BE2C (cell line): ENCODE measurements at places on chromosomes 13 and 19.

GRCh38 chr19:18424890-18425514 lies 5.8 kb downstream of the SSBP4 start:
- DNase-seq = peak; percentile 9

- peak; percentile 16 for DNase-seq
Measured at GRCh38 chr13:83221256-83221655, 661.0 kb downstream of the SLITRK1 start.

GRCh38 chr19:16901491-16902175 lies 12.8 kb downstream of the F2RL3 start:
- DNase-seq = no peak

- no peak for DNase-seq
Measured at GRCh38 chr13:27138457-27139093, 33.0 kb downstream of the USP12 start.

DNA sequence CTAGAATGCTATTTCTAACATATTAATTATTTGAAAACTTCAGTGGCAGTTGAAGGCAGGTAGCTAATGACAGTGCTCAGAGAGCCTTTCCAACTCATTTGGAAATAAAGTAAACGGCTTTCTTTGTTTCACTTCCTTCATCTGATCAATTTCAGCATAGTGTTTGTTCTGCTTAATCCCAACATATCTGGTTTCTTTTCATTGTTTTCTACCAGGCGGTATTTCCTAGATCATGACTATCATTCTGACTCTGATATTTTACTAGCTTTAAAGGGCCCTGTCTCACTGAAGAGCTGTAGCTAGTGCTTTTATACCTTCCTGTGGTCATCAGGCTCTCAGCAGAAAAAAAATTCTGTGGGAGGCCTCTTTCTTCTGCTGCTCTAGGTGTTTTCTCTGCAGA lies 178.6 kb downstream of the RBM26 start:
- no peak for DNase-seq

DNA sequence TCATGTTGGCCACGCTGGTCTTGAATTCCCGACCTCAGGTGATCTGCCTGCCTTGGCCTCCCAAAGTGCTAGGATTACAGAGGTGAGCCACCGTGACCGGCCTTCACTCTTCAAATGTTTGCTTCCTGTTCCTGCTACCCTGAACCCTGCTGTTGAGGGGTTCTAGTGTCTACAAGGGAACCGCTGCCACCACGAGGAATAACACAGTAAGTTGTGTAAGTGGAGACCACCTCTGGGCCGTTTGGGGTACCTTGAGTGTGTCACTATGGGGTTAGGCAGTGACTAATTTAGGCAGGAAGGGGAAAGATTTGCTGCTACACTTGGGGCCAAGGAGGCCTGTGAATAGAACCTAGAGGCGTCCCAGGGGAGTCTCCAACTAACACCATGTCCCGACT lies 2.2 kb upstream of the MYADM start:
- no peak for DNase-seq

DNA sequence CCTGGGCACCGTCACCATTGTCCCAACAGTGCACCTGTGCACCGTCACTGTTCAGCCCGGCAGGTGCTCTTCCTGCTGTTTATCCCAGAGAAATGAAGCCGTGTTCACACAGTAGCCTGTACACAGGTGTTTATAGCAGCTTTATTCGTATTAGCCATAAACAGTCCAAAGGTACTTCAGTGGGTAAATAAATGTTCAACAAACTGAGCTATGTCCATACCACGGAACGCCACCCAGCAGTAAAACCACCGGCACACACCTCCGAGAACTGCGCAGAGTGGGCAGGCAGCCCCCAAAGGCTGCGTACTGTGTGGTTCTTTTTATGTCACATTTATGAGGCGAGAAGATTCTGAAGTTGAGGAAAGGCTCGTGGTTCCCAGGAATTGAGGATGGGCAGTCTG lies 44.9 kb upstream of the DCUN1D2 start:
- DNase-seq = no peak

DNA sequence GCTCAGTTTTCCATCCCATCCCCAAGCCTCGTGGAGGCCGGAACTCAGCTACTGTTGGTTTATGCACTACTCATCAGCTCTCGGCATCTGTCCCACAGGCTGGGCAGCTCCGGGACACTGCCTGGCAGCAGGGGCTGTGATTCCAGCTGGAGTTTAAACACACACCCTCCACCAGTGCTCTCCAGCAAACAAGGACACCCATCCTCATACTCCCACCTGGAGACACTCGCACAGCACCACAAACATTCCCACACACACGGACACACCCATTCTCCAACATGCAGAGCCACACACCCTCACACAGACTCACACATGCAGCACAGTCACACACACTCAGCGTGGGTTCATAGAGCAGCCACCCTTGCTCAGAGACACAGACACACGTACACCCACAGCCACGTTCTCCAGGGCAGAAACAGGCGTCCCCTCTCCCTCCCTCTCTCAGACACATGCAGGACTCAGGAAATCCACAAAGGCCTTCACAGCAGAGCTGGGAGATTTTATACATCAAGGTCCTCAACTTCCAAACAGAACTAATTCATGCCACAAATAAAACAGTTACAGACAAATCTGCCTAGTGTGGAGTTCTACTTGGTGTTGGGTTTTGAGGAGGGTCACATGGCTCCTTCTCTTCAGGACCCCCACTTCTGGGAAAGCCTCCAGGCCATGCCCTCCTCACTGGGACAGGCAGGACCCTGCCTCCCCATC lies 785.4 kb downstream of the UQCRFS1 start:
- no peak for DNase-seq

DNA sequence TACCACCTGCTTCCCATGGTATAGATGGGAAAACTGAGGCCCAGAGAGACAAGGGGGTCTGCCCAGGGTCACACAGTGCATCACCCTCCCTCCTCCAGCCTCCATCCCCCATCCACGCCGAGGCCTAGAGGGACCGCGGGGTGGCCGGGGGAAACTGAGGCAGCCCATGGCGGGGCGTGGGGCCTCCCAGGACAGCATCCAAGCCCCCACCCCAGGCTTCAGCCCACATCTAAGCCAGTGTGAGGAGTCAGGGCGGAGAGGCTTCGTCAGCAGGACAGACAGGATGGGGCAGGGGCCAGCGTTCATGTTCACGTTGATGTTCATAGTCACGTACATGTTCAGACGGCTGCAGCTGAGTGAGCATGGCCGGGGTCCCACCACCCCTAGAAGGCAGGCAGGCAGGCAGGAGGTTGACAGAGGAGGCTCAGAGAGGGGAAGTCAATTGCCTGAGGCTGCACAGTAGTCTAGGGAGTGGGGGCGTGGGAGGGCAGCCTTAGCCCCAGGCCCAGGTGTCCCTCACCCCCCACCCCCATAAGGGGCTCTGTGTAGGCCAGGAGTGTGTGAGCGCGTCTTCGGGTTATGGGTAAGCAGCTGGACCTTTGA lies 23.3 kb downstream of the SMIM24 start:
- no peak for DNase-seq

GRCh38 chr19:6271721-6272410 lies 7.9 kb downstream of the MLLT1 start:
- peak; percentile 76 for DNase-seq

DNA sequence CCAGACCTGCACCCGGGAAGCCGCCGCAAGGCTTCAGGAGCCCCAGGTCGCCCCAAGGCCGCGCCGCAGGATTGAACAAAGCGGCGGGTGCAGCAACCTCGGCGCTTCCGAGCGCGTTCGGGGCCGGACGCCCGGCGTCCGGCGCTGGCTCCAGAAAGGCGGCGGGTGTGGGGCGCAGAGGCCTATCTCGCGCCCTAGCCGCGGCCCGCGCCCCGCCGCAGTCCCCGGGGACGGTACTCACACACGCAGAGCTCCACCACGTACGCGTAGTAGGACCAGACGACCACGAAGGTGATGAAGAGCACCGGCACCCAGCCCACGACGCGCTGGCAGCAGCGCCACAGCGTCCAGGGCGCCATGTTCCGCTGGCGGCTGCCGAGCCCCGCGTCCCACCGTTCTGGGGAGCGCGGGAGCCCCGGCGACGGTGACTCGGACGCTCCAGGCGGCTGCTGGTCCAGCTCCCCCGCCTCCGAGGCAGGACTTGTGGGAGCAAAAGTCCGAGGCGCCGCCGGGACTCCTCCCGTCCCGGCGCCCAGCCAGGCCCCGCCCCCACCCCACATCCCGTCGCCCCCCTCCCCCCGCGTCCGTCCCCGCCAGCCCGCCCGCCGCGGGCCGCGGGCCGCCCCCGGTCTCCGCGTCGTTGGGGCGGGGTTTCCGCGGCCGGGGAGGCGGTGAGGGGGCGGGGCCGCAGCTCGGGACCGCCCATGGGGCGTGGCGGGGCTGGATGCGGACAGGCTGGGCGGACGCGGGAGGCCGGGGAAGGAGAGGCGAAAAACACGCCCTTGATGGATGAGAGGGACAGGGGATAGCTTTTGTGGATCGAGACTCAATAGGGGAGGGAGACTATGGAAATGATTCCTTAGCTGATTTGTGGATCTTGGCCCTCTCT lies at the start of gene ZDHHC20:
ZDHHC20 (minus strand) TSS at position 491 of the 889 bp plus-strand sequence; CDS start at position 359, 132 bp downstream.
- peak; percentile 93 for DNase-seq

DNA sequence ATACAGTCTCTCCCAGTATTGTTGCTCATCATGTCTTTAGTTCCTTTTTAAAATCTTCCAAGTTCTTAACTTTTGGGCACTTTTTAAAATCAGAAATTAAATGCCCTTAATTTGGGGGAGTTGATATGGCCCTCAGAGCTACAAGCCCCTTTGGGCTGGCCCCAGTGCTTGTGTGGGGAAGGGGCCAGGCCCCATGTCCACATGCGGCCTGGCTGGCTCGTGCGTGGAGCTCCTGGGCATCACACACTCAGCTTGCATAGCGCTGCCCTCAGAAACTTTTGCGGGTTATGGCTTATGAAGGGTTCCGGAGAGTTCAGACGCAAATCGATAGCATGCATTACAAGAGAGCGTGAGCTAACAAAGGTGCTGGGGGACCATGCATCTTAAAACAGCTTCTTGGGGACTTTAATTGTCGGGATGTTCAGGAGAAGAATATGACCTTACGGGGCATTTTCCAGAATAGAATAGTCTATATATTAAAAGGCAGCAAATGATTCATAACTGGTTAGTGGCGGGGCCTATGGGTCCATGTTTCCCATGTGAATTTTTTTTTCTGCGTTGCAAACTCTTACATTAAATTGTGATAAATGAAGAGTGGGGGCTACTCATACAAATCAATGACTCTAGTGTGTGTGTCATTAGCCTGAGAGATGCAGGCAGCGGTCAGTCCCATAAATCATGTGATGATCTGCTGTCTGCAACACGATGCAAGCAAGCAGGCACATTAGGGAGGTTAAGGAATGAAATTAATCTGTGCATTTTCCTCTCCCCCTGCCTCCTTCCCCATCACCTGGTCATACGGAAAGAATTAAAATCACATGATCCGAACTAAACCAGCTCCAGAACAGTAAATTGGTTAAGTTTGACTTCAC lies 185.8 kb upstream of the TSHZ3 start:
- no peak for DNase-seq

DNA sequence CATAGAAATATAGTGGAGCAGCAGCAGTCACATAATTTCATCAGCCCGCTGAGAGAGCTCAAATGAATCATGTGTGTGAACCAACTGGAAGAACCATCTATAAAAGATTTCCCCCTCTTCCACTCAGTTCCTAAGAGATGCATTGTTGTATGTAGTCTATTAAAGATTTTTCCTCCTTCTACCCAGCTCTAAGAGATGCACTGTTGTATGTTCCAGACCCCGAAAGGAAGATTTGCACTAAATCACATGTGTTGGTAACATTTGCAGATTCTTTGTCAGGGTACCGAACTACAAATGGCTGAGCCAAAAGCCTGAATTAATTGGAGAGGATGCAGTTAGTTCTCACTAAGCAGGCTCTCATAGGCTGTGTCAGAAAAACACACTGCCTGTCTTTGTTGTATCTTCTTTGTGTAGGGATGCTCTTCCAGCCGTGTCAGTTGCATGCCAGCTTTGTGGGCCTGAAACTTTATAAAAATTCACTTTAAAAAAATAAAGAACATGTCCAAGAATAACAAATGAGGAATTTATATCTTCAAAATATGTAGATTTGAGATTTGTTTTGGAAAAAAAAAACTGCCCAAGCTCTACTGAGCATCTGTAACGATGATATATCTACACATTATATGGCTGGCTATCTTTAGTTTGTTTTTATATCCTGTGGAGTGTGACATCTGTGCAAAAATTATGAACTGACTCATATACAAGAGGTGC lies 223.1 kb downstream of the MZT1 start:
- no peak for DNase-seq

DNA sequence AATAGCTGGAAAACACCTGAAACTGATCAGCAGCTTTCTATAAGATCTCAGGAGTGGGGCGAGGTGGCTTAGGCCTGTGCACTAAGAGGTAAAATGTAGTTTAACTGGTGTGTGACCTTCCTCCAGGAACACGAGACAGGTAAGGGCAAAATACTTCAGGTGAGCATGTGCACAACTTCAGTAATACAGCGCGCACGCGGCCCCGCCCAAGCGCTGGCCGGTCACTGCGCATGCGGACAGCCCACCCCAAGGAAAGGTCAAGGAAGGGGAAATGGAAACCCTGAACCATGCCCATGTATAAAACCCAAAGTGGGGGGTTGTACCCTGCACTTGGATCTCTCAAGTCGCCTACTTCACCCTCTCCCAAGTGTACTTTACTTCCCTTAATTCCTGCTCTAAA lies 49.4 kb upstream of the ARHGEF7 start:
- DNase-seq = no peak

DNA sequence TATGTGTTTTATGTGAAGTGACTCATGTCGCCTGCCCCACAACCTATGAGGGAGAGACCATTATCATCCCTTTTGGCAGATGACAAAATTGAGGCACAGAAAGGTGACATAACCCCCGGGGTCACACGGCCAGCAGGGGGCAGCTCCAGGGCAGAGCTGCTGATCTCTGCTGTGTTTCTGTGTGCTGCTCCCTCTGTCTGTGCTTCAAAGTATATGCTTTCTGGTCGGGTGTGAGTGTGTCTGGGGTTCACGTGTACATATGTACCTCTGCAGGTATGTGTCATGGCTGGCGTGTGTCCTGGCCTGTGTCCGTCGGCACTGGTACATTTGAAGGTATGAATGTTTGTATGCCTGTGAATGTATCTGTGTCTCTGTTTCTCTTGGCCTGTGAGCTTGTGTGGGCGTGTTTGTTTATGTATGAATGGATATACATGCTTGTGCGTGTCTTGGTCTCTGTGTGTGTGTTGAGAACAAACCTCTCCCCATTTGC lies 7.1 kb downstream of the LIPE start:
- no peak for DNase-seq
